Stimulated activated memory B cell treated with anti-CD40 and anti-IgM and Interleukin-4, amounts not matched to agents 10 μg/mL and 1 μg/mL and 100 μg/mL, for 72 hours (primary cell): ENCODE measurements at places on chromosomes 2 and 18.

- no peak for ATAC-seq
These were observed 833.2 kb downstream of the GALR1 start for GRCh38 chr18:78082816-78083215.

DNA sequence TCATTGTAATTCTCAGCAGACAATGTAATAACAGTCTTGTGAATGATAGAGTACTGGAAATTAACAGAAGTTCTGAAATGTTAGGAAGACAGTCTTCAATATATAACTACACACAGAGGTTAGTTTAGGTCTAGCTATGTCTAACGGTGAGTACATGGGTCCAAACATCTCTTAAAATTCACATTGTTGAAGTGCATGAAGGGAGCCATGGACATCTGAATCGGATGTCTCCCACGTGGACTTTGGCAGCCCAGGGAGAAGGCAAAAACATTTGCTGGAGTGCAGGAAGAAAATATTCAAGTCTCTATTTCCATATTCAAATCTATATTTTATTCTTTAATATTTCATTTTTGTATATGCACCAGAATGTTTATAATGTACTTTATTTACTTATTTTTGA, 34.8 kb downstream of the CACNB4 start:
- ATAC-seq = no peak

- ATAC-seq = peak; percentile 3
These were observed 772 bp downstream of the RELCH start for GRCh38 chr18:62187543-62188510.

DNA sequence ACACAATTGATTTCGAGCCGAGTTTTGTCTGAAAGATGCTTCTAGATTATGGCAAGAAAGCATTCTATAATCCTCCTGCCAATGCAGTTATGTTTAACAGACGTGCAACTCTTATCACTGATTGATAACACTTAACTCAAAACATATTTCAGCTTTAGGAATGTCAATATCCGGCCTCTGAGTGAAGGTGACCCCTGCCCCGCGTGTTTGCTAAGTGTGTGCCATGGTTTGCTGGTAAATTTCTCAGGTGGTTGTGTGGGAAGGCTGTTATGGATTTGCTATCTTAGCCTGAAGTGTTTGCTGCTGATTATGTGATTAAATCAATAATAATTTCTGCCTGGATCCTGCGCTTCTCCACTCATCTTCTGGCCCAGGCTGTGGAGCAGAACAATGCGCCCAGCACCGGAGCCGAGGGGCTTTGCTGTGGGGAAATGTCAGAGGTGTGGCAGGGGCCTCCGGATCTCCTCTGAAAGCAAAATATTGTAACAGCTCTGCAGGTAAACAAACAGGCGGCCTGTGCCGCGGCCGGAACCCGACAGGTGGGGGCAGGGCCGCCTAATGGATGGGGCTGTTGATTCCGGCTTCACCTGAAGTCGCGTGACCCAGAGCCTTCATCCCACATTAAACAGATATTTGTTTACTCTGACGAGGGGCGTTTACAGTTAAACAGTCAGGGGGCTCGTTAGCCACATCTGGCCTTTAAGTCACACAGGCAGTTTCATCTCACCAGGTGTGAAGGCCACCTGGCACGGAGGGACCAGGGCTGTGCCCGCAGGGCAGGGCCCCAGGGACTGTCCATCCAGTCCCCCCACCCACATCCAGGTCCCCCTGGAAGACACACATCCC, 210.7 kb upstream of the SALL3 start:
- ATAC-seq = no peak

- ATAC-seq = no peak
These were observed 436.2 kb downstream of the SUCLG1 start for GRCh38 chr2:84022810-84023431.

- ATAC-seq = no peak
These were observed 33.3 kb upstream of the TMEM87B start for GRCh38 chr2:112021781-112022231.

DNA sequence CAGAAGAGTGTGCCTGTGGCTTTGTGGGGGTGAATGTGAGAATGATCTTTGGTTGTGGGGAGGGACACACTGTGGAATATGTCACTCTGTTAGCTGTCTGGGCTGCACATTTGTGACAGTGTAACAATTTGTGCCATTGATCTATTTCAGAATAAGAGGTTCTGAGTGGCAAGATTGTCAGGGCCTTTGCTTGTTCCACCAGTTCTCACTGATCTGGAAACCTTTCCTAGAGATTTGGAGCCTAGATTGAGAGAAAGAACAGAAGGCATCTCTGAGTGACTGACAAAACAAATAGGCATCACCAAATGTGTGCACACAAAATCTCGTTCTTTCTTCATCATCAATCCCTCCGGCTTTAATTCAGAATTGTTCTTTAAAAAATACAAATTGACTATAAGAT, 153.6 kb downstream of the KLHL29 start:
- ATAC-seq = no peak

GRCh38 chr2:205633994-205634393, 48.3 kb upstream of the NRP2 start:
- no peak for ATAC-seq

DNA sequence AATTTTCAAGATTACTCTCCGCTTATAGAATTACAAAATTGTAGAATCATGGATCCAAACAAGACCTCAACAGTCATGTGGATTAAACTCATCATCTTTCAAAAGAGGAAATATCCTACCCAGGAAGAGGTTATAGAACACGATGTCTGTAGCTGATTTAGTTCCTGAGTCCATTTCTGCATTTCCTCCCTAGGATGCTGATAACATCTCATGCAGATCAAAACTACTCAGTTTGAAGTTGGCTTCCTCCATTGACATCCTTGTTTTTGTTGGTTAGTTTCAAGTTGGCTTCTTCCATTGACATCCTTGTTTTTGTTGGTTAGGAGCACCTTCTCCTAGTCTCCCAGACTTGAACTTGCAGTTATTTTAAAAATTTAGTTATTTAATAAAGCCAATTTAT, 147.5 kb downstream of the PARD3B start:
- ATAC-seq = no peak
